ENCODE measurements at places on chromosomes 7 and 10. TPM values are rescaled to one million over a fixed set of nuclear protein-coding genes. Genes with fewer than 3 reads are reported as not detected.

ASAH2 gene
- 2.8 TPM for total RNA-seq

TWIST1 gene
- 2.8 TPM for total RNA-seq

HMX3 gene
- total RNA-seq: not detected

WEE2 gene
- total RNA-seq: not detected

TFEC gene
- 0.14 TPM for total RNA-seq

AGR2 gene
- 120 TPM for total RNA-seq

AVPI1 gene
- total RNA-seq: 111 TPM

HPS1 gene
- total RNA-seq: 28.1 TPM

NKX1-2 gene
- total RNA-seq: not detected

NKX6-2 gene
- total RNA-seq: 0.54 TPM

CDK1 gene
- 90.5 TPM for total RNA-seq
